ENCODE measurements at places on chromosomes 2 and 18.

DNA sequence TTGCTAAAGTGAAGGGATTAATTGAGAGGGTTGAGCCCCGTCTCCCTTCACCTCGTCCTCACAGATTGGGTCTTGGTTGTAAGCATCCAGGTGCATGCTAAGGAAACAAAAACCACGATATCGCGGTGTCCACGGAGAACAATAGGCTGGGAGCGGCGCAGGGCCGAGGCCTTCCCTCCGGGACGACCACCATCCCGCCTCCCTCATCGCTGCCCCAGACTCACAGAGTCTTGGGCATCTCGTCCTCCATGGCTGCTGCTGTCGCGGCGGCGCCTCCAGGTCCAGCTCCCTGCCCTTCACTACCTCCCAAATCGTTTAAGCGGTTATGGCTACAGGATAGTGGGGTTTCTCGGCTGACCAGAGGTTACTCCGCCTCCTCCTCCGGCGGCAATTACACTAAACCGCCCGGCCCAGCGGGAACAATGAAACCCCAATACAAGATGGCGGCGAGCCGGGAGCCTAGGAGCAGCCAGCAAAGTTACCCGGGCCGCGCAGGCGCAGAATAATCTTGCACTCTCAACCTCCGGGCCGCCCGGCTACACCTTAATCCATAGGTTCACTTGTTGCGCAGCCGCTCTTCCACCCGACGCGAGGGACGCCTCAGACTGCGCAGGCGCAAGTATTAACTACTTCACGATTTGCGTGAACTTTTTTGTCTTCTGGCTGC, at the start of gene TIA1:
Gene TIA1 (minus strand): TSS at position 448 of the 667 bp plus-strand sequence. CDS start 198 bp downstream, at position 250.
- DNase-seq: peak; percentile 95

GRCh38 chr2:51465326-51465725, 433.4 kb upstream of the NRXN1 start:
- no peak for DNase-seq

GRCh38 chr18:62499263-62499650, 23.6 kb upstream of the ZCCHC2 start:
- no peak for DNase-seq

DNA sequence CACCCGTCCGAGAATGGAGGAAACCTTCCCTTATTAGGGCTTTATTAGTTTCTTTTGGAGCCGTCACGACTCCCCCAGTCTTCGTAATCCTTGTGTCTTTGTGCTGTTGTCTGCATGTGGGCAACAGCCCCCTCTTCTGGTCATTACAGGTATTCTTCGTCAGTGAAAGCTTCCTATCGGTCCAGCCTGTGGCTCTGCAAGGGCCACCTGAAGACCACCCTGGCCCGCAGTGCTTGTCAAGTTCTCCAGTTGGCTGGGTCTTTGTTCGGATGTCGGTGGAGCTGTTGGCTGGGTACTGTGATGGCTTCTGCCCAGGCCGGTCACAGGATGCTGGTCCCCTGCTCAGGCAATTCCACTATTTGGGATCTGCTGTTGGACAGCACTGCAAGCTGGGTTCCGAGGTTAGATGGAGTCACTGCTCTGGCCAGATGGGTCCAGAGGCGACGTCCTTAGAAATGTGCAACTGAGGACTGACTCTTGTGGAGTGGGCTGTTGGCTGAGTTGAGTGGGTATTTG, 19.2 kb downstream of the E2F6 start:
- DNase-seq: peak; percentile 11

- no peak for DNase-seq
Measured at GRCh38 chr18:56632070-56633022, 6.0 kb downstream of the TXNL1 start.

DNA sequence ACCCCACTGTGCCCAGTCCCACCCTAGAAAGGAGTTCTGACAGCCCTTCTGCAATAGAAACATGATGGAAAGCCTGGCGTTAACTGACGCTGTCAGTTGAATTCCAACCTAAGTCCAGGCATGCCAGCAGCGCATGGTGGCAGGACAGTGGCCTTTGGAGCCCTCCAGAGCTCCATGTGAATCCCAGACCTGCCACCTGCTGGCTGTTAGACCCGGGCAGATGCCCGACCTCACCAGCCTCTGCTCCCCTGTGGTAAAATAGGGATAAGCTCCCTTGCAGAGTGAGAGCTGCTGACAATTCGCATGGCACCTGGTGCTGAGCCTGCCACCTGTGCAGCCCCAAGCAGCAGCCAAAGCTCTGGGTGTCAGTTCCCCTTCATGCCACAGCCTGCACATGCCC, 138.6 kb downstream of the LOXHD1 start:
- no peak for DNase-seq

- no peak for DNase-seq
Measured at GRCh38 chr2:181314551-181314950, 142.6 kb upstream of the ITGA4 start.

GRCh38 chr18:60350150-60350549, 22.4 kb downstream of the MC4R start:
- no peak for DNase-seq

DNA sequence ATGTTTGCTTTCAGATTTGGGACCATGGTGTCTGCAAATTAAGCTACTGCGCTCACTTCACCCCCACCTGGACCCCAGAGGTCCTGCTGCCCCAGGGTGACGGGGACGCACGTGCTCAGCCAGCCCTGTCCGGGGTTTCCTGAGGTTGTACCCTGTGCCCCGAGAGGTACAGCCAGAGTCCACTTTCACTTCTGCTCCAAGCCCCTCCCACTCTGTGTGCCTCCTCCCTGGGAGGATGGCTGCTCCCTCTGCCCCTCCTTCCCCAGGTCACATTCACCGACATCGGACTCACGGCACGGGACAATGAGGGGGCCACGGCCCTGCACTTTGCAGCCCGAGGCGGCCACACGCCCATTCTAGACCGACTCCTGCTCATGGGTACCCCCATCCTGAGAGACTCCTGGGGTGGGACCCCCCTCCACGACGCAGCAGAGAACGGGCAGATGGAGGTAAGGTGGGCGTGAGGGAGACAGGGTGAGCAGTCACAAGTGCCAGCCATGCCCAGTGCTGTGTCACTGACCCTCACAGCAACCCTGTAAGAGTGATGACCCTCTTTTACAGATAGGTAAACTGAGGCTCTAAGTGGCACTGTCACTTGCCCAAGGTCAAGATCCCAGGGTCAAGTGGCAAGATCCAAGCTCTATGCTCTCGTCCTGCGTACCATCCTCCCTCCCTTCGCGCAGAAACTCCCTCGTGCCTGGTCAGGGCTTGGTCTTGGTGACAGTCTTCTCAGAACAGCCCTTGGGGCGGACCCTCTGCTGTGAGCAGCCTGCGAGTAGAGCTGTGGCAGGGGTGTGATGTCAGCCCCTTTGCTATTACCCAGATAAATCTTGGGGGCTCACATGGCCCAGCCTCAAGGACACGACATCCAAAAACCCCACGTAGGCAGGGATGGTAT, 7.6 kb downstream of the ESPNL start:
- no peak for DNase-seq

DNA sequence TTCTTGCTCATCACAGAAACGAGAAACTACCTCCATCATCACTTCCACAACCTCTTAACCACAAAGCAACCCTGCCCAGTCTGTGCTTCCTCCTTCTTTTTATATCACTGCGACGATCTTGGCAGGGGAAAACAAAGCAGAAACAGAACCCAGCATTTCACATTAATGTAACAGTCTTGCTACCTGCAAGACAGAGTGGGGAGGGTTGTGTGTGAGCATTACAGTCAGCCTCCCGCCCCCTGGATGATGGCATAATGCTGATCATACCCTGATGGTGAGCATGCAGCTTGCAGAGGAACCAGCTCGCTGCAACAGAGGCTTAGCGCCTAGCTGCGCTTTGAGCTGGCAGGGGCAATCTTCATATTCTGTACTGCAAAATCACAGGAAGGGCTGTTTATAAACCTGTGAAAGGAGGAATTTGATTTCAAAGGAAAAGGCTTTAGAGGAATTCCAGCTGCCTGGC, 376.1 kb downstream of the IRS1 start:
- DNase-seq: peak; percentile 3

- DNase-seq: no peak
Measured at GRCh38 chr2:18401471-18401870, 159.0 kb downstream of the RDH14 start.

Measured in stimulated activated CD4-positive, alpha-beta T cell treated with anti-CD3 and anti-CD28 coated beads, Interleukin-1b, Interleukin-23, amount 100 ng/mL, for 1 hour (primary cell).